ENCODE measurements at places on chromosomes 7 and 10.

- DNase-seq, result peak; percentile 49
Measured at GRCh38 chr10:8037199-8037801, 17.2 kb upstream of the GATA3 start.

DNA sequence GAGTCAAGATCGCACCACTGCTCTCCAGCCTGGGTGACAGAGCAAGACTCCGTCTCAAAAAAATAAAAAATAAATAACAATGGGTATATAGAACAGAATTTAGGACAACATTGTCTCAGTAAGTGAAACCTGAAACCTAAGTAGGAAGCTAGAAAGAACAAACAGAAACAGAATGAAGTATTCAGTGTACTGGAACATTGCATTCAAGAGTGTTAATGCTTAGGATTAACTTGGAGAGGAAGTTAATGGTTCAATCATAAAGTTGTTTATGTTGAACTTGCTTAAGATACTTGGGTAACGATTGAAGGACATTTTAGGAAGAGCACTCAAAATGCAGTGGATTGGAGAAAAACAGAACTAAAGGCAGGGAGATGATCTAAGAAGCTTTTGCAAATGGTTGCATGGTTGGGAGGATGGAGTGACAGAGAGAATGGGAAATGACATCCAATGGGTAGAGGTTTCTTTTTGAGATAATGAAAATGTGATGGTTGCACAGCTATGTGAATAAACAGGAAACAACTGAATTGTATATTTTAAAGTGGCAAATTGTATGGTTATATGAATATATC, 233.7 kb downstream of the ADK start:
- no peak for DNase-seq

- no peak for DNase-seq
Measured at GRCh38 chr10:114474989-114475388, 70.7 kb upstream of the AFAP1L2 start.

DNA sequence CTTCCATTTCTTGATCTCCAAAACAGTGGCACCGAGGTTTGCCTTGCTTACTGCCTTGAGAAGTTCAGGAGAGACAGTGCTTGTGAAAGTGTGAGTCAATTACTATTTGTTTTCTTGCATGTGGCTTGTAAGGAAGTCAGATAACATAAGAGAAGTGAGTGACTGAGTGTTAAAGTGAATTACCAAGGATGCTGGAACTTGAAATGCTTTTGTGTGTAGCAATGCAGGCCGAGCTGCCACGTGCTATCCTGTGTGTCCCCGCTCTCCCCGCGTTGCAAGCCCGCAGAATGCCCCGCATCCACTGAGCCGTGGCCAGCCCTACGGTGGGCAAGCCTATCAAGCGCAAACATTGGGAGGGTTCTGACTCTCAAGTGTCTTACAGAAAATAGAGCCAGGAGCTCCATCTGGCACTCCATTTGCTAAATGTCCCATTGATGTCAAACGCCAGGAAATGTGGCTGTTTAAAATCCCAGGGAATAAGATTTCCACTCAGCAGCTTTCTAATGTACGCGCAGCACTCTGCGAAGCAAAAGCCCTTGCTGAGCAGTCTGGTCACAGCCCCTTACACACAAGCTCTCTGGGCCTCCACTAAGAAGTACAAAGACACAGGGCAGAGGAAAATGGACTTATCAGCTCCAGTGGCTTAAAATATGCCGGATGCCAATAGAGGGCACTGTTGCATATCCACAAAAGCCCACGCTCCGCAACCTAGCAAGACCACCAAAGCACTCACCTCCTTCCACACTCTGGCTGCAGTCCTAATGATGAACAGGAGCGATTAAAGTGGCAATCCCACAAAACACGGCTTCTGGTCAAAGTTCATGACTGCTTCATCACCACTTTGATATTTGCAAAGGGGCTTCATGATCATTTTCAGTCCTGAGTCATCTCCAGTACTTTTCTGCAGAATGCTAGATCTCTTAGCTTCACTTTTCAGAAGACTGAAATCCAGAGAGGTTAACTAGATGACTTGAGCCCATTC, 158.0 kb upstream of the ITGB1 start:
- DNase-seq, result peak; percentile 35

GRCh38 chr7:99126921-99127553, 16.9 kb downstream of the SMURF1 start:
- DNase-seq, result no peak

DNA sequence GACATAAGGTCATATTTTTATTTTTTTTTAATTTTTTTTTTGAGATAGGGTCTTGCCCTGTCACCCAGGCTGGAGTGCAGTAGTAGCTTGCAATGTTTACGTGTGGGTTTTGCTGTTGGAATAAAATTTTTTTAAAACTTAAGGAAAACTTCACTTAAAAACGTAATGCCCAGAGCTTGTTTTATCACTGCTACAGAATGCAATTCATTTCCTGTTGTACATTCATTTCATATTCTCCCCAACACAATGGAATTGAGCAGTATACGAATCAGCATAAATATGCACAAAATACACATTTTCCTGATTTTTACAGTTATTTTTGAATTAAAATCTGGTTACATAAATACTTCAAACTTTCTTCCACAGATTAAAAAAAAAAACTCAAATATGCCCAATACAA, 40.3 kb downstream of the RSU1 start:
- no peak for DNase-seq

GRCh38 chr7:122887198-122887597, 938 bp upstream of the CADPS2 start:
- no peak for DNase-seq

DNA sequence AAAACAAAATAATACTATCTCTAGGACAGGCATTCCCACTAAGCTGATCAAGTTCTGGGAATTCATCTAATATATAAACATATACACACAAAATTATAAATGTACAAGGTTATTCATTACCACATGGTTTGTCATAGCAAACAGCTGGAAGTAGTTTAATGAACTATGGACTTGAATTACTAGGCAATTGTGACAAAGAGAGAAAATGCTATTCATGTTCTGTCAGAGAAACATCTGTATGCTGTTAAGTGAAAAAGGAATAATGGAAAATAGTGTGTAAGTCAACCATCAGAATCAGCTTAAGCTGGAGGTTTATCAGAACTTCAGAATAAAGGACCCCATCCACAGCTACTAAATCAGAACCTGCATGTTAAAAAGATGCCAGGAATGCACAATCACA, 2.8 kb downstream of the ZNF248 start:
- DNase-seq, result no peak

- DNase-seq, result no peak
Measured at GRCh38 chr10:128529225-128529624, 403.0 kb upstream of the MKI67 start.

- DNase-seq, result no peak
Measured at GRCh38 chr7:79403879-79404278, 49.6 kb downstream of the MAGI2 start.

DNA sequence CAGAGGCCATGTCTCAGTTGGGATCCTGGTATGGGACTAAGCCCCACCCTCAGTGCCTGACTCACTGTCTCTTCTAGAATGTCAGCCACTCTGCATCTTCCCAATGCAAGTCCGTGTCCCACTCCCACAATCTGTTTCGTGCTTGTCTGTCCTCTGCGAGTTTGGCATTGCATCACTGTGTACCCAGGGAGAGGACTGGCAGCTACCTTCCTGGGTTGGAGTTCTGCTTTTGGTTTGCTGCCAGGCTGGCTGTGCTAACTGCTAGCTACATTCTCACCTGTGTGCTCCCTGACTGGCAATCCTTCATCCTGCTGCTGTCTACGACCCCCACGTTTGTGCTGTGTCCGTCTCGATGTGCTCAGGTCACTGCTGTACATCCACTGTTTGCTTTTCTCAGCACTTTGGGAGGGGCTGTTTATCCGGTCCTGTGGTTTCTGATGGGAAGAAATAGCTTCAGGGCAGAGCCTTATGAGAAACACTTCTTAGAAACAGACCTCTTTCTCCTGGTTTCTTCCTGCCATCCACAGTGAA, 56.0 kb upstream of the GLI3 start:
- DNase-seq, result no peak

DNA sequence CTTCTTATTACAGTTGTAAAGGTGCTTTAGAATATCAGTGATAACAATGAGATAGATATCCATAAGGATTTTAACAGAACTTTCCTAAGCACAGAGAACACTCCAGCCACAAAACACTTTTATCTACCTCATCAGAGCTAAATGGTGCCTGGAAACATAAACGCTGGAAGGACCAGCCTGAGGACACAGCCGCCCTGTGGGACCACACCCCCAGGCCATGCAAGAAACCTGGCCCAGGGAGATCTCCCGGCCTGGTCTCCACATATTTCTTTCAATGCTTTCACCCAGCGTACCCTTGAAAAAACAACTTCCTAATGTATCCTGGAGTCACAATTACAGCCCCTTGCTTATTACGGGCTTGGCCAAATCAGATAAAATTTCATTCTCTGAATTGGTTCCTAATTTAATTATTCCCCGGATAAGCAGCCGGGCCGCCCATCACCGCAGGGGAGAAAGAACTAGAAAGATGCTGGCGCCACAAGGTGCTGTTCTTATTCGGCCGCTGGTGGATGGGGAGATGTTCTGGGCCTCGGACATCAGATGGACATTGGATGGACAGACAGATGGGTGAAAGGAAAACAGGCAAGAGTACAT, 11.8 kb downstream of the CHST15 start:
- DNase-seq, result no peak

GRCh38 chr10:105986912-105987635, 1177.4 kb downstream of the SORCS1 start:
- DNase-seq, result no peak

- no peak for DNase-seq
Measured at GRCh38 chr10:70462349-70462984, 16.1 kb upstream of the PALD1 start.

DNA sequence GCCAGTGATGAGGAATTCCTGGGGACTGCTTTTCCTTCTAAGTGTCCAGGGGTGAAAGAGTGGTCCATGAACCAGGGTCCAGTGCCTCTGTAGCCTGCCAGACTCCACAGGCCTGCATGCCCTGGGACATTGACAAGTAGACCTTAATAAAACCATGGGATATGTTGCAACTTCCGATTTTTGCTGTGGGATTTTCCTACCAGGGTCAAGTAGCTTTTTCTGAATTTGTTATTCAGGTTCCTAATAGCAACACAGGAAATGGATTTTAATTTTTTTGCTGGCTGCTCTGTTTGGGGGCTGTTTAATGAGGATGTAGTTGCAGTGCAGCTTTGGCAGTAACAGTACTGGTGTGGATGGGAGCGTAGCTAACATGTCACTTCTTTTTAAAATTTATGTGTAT, 42.1 kb downstream of the WBP1L start:
- DNase-seq, result peak; percentile 24

DNA sequence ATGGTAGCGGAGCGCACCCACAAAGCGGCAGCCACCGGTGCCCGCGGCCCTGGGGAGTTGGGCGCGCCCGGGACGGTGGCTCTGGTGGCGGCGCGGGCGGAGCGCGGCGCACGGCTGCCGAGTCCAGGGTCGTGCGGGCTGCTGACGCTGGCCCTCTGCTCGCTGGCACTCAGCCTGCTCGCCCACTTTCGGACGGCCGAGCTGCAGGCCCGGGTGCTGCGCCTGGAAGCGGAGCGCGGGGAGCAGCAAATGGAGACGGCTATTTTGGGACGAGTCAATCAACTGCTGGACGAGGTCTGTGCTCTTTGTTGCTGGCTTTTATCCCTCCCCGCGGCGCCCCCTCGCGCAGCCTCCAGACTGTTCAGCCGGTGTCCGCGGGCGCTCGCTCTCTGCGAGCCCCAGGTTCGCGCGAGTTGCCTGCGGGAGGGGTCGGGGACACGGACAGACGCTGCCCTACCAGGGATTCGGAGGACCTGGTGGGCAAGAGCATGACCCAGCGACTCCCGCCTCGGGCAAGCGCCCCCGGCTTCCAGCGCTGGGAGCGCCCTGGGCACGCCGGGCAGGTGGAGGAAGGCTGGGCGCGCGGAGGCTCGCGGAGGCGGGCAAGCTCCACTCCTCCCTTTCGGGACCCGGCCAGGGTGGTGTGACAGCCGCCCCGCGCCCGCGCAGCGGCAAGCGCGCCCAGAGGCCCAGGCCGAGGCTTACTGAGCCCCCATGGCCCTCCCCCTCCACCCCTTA, 887 bp downstream of the COL13A1 start:
- no peak for DNase-seq

- DNase-seq, result no peak
Measured at GRCh38 chr7:102004848-102005247, 187.4 kb downstream of the CUX1 start.

DNA sequence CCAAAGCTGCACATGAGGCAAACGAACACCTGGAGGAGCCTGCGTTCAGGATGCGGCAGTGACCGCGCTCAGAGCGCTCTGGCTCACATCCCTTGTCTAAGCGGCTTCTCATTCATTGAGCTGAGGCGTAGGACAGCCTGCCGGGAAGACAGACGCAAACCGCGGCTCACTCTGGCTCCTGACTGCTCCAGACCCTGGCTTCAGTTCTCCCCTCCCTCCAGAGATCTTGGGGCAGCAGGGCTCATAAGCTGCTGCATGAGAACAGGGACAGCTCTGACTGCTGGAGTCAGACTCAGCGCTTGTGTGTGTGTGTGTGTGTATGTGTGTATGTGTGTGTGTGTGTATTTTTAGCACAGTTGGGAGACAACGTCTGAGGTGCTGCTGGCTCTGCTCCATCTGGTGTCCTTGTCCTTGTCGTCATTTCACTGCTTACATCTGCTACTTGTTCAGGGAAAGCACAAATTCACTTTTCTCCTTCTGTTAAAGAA, 15.8 kb upstream of the LYZL2 start:
- DNase-seq, result no peak

DNA sequence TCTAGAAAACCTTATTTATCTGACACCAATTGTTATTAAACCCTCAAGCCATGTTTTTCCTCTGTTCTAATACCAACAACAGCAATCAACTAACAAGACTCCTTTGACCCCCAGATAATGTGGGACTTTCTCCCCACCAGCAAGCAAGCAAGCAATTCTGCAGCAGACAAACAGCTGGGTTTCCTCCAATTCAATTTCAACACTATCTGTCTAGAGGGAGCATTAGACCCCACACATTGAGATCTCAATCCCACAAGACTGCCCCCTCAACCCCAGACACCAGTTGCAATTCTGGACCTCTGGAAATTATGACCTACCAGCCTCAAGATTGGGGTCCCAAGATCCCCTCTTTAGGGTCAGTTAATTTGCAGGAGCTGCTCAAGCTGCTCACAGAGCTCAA, 89.4 kb upstream of the TMEM26 start:
- DNase-seq, result no peak

DNA sequence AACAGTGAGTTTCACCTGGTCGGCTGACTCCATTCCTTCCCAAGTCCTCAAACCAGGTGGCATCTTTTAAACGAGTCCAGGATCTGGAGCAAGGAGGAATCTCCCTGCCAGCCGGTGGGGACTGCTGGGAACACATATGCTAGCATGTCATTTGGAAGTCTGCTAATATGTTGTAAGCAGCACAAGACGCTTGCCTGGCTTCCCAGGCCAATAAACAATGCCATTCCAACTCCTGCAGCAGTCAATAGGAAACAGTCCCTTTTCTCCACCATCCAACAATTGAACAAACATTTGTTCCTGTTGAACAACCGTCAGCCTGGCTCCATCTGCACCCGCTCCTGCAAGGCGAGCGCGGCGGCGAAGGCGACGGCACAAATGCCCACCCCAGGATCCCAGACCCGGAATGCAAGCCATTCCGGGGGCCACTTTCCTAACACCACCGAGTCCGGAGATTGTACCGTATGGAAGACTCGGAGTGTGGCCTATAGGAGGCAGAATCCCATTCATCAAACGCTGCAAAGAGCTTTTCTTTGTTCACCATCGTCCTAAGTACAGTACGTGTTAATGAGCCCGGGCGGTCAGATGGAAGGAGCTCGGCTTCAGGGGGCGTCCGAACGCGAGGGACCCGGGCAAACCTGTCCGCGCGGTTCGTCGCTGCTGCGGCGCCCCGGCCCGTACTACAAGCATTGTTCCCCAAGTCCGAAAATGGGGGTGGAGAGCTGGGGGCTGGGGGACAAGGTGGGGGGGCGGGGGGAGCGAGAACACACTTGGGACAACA, 1.6 kb downstream of the FAM53B start:
- DNase-seq, result peak; percentile 49
